ENCODE measurements at places on chromosomes 5 and 9.

- no peak for DNase-seq
Measured at GRCh38 chr9:113564498-113565237, 101.1 kb downstream of the RGS3 start.

GRCh38 chr9:131657940-131658339 lies 81.9 kb downstream of the RAPGEF1 start:
- DNase-seq: no peak

GRCh38 chr9:108562176-108562575 lies 293.6 kb downstream of the ACTL7B start:
- no peak for DNase-seq

- DNase-seq: no peak
Measured at GRCh38 chr9:136175616-136176197, 29.2 kb downstream of the LHX3 start.

- peak; percentile 59 for DNase-seq
Measured at GRCh38 chr5:18465833-18466681, 831.8 kb downstream of the TAF11L14 start.

DNA sequence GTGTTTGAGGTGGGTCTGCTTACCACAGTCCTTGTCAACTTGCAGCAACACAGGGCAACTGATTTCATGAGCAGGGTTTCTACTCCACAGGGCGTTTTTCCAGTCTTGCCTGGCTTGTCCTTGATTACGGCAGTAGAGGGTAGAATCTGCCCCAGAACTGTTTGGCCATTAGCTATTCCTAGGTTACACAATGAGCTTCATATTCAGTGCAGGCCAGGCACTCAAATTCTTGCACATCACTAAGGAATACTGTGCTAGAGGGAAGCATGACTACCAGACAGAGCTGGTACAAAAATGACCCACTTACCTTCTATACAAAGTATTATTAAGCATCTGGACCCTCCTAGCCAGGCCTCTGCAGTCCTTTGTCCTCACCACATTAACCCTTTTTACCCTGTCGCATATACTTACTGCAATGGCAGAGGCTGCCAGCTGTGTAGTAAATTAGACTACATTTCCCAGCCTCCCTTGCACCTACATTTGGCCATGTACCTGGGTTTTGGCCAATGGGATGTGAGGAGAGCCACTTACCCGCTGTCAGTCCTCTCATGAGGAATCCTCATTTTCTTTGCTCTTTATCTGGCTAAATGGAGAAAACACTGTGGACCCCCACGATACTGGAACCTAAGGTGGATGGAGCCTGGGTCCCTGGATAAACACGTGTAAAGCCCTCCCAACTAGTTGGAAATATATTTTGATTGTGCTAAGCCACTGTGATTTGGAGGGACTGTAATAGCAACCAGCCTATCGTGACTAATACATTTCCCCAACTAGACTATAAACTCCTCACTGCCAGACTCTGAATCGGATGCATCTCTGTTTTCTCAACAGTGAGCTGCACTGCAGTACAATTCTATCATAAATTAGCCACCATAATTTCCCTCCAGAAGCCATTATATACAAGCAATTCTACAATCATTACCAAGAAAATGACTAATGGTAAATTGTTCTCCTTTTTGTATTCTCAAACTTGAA lies 218.7 kb downstream of the GLIS3 start:
- DNase-seq: no peak

- DNase-seq: peak; percentile 12
Measured at GRCh38 chr5:65037831-65038815, 269.4 kb downstream of the CWC27 start.

DNA sequence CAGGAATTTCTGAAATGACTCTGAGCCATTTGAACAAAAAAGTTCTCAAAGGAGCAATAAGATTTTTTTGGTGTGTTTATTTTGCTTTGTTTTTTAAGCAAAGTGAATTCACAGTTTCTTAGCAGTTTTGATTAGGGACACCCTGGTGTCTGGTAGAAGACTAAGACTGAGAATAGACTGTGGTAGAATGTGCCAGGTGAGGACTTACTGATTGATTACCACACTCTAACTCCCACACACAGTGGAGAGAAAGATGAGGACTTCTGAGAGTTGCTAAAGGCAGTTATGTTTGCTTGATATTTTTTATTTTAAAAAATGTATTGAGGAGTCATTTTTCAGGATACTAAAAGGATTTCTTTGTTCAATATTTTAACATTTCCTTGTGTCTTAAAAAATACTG lies 175.1 kb downstream of the CD180 start:
- DNase-seq: no peak

GRCh38 chr5:180437336-180437735 lies 56.8 kb upstream of the CNOT6 start:
- no peak for DNase-seq

DNA sequence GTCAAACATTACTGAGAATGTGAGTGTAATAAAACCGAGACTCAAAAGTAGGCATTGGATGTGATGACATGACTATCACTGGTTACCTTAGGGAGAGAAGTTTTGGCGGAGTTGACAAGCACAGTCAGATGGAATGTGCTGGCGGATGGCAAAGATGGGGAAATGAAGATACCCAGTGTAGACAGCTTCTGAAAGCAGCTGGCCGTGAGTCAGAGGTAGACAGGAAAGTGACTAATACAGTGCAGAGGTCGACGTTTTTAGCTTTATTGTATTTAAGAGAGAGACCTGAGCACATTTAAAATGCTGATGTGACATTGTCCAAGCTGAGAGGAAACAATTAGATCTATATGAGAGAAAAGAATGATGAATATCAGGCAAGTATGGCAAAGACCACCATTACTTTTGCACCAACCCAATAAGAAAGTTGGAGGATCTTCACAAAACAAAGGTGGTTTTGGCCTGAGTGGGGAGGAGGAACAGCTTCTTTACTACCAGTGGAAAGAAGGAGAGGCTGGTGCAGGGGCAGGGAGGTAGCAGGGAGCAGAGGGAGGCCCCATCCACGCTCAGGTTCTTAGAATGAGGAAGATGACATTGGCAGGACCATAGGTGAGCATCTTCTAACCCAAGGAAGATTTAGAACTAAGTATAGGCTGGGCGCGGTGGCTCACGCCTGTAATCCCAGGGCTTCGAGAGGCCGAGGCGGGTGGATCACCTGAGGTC lies 36.7 kb upstream of the KCNIP1 start:
- DNase-seq: peak; percentile 75

DNA sequence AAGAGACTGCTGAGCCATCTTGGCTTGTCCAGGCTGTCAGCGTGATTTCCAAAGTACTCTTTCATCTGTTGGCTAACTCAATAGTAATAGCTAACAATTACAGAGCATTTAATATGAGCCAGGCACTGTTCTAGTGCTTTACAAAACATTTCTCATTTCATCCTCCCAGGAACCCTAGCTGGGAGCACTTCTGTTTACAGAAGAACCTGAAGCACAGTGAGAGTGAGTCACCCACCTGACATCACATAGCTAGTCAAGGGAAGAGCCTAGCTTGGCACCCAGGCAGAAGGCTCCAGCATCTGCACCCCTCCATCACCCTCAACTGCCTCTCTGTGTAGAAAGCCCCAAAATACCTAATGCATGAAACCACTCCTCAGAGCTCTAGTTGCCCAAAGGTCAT lies 57.5 kb upstream of the IQGAP2 start:
- no peak for DNase-seq

GRCh38 chr5:158952951-158953350 lies 146.8 kb downstream of the EBF1 start:
- DNase-seq: no peak

DNA sequence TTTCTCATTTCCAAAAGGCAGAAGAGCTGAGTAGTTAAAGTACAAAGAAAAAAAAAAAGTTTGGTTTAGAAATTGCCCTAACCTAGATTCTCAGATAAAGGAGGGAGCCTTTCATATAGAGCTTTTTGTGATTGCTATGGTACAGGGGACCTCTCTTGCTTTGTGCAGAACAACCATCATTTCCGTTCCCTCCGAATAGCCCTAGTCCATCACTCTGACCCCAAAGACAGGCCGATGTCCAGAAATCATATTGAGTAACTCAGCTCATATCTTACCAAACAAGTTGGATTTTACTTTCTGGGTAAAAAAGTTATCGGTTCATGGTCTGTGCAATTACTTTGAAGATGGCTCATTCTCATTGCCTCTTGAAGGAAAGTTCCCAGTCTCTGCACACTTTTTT lies 36.7 kb upstream of the COL15A1 start:
- DNase-seq: no peak

DNA sequence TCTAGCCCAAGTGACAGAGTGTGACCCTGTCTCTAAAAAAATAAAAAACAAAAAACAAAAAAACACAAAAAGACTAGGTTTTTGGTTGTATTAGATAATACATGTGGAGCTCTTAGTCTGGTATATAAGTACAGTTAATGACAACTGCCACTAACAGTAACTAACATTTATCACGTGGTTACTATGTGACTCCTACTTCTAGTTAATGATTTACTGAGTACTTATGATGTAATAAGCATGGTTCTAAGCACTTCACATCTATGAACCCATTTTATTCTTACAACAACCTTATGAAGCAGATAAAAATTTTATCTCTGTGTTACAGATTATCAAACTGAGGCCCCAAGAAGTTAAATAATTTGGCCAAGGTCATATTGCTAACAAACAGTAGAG lies 6.1 kb upstream of the TMEFF1 start:
- DNase-seq: no peak

- DNase-seq: no peak
Measured at GRCh38 chr5:125126050-125126449, 379.6 kb upstream of the ZNF608 start.

DNA sequence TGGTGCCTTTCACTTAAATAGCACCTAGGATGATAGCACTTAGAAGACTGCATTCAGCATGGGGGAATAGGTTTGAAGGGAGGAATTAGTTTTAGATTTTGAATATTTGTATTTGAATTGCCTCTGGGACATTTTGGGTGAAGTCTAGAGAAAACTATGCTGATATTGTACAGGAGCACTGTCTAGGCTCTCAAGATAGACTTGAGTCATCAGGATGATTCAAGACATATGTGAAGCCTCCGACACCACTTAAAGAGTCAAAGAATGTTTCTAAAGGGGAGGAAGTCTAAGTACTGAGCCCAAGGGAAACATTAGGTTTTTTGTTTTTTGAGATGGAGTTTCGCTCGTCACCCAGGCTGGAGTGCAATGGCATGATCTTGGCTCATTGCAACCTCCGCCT lies 63.9 kb upstream of the CCDC180 start:
- no peak for DNase-seq

DNA sequence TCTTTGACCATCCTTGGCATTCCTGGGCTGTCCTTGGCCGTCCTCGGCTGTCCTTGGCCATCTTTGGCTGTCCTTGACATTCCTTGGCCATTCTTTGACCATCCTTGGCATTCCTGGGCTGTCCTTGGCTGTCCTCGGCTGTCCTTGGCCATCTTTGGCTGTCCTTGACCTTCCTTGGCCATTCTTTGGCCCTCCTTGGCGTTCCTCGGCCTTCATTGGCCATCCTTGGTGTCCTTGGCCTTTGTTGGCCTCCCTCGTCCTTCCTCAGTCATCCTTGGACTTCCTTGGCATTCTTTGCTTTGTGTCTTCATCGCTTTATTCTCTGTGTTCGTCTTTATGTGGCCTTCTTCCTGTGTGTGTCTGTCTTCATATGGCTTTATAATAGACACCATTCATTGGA lies 20.7 kb downstream of the NDUFS6 start:
- DNase-seq: no peak

DNA sequence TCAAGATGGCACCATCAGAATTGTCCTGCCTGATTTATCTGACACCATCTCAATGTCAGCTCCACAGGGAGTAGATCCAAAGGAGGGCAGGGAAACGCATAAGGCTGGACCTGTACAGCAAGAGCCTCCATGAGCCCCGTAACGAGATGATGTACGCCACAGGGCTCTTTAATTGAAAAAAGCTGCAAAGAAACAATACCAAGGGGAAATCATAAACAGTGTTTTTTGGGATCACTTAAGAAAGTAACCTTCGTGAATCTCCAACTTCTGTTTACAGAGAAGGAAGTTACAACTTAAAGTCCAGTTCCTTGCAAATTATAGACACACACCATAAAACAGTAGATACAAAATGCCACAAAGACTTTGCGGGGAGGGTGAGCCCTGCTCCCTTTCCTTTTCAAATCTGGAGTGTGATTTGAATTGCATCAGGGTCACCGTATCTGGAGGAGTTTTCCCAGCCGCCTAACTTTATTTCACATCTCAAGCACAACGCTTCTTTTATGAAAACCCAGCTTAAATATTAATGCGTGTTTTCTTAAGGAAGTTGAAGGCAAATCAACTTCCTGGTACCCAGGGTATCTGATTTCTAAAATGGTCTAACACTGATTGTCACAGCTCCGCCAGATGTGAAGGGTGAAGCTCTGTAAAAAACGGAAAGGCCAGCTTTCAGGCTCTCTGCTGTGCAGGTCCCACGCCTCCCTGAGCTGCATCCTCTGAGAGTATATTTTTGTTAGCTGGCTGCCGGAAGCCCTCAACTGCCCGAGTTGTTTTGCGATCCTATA lies 88.9 kb downstream of the EBF1 start:
- no peak for DNase-seq

Measured in activated CD4-positive, alpha-beta T cell treated with anti-CD3 and anti-CD28 coated beads for 48 hours (primary cell).